Psoas muscle (tissue), 8 donors: ENCODE measurements at places on chromosomes 7 and 10. TPM values are rescaled to one million over a fixed set of nuclear protein-coding genes. Genes with fewer than 3 reads are reported as not detected.

The CARD11 gene
- total RNA-seq, result 0.39 TPM

The PLXDC2 gene
- total RNA-seq, result 10.0 TPM

The PDE1C gene
- 0.76 TPM for total RNA-seq

DNA sequence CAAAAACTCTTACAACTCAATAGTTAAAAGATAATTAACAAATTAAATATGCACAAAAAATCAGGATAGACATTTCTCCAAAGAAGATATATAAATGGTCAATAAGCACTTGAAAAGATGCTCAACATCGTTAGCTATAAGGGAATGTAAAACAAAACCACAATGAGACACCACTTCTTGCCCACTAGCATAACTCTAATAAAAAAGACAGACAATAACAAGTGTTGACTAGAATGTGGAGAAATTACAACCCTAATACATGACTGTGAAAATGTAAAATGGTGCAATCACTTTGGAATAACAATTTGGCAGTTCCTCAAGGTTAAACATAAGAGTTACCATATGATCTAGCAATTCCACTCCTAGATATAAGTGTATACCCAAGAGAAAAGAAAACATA lies 74.3 kb upstream of the PCGF5 start:
- no peak overlapping the region for H3K27ac ChIP-seq
- H3K4me3 ChIP-seq, result no peak overlapping the region

DNA sequence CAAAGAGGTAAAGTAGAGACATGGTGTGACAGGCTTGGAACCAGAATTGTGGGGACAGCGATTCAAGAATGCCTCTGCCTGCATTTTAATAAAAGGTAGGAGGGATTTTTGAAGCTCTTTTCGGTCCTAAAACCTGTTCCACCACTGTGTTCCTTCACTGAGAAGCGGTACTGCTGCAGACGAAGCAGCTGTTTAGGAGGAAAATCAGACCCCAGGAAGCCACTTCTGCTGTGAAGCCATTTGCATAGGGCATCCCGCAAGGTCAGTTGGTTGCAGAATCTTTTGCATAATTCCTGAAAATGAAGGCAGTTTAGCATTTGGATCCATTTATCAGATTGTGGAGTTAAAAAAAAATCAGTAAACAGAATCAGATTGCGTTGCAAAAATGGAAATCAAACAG lies 183.3 kb upstream of the PRKCQ start:
- DNase-seq, result no peak
- H3K4me3 ChIP-seq, result no peak overlapping the region
- H3K4me1 ChIP-seq, result peaks cover 15% of the 10 kb centered on the region
- H3K27ac ChIP-seq, result no peak overlapping the region
- H3K36me3 ChIP-seq, result no peaks in the 10 kb centered on the region

DNA sequence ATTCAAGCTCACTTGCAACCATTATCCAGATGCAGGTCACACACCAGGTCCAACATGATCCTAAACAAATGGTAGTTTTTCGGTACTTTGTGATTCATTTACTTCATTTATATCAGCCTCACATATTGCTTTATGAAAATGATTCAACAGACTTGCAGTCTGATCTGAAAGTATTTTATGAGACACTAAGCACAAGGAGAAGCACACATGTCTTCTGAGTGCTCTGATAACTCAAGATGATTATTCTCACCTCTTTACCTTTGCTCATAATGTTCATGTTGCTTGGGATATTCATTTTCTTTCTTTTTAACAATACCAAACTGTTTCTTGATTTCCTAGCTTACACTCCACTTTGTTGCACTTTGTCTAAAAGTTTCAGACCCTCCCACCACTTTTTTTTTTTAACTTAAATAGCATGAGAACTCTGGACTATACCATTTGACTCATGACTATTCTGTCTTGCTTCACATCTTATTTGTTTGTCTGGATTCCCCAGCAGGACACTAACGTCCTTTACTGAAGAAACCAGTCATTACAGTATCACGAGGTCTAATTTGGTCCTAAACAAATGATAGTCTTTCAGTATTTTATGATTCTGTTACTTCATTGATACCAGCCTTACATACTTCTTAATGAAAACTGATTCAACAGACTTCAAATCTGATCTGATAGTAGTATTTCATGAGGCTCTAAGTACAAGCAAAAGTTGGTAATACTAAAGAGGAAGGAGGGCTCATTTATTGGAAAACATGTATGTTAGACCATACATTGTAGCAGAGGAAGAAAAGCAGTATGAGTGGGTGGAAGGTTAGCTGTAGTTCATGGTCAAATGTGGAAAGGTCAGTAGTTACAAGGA lies 171.8 kb upstream of the AHR start:
- no peak for DNase-seq
- H3K4me3 ChIP-seq, result no peak overlapping the region
- H3K4me1 ChIP-seq, result no peaks in the 10 kb centered on the region
- H3K27me3 ChIP-seq, result no peaks in the 10 kb centered on the region

DNA sequence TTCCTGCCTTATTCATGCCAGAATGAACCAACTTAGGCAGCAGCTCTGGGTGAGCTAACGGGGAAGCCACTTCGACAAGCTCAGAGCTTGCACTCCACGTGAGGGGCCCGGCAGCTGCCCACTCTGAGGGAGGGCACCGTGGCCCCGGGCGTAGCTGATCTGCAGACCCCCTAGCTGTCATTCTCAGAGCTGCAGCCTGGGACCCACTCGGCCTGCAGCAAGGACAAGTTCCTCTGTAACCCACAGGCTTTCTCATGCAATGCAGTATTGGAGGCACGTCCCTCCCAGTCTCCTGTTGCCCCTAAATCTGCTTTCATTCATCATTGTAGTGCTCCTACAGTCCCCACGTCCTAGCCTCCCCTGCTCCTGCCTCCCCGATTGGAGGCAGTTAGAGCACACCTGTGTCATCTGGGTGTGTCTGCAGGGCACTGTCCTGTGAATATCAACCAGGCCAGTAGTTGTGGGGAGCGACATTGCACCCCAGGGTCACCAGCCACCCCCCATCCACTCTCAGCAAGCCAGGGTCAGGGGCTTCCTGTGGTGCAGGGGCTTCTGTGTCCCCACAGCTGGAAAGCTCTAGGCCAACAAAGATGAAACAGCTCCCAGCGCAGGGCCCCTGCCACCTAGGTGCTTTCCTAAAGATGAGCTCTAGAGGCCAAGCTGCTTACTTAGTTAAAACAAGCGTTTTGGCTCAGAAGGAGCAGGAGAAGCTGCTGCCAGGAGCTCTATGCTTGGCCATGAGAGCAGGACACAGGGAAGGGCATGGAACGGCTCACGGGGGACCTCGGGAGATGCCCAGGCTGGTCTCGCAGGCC lies 333.6 kb downstream of the ADARB2 start:
- H3K4me3 ChIP-seq, result no peak overlapping the region
- no peaks in the 10 kb centered on the region for H3K36me3 ChIP-seq
- H3K27me3 ChIP-seq, result no peaks in the 10 kb centered on the region
- H3K4me1 ChIP-seq, result no peaks in the 10 kb centered on the region
- no peak overlapping the region for H3K27ac ChIP-seq
- DNase-seq, result no peak

- no peaks in the 10 kb centered on the region for H3K27me3 ChIP-seq
- no peaks in the 10 kb centered on the region for H3K36me3 ChIP-seq
- no peak overlapping the region for H3K4me3 ChIP-seq
- no peak for DNase-seq
- H3K27ac ChIP-seq, result peak overlapping the region; percentile 36
These were observed 8.4 kb upstream of the SEPTIN7 start for GRCh38 chr7:35792472-35792871.

GRCh38 chr7:151566897-151567320 lies 47.2 kb upstream of the RHEB start:
- H3K27me3 ChIP-seq, result no peaks in the 10 kb centered on the region
- H3K36me3 ChIP-seq, result peaks cover 25% of the 10 kb centered on the region
- DNase-seq, result no peak
- peak overlapping the region; percentile 31 for H3K27ac ChIP-seq
- no peak overlapping the region for H3K4me3 ChIP-seq

GRCh38 chr7:88835147-88835728 lies 39.7 kb upstream of the TEX47 start:
- no peak for DNase-seq
- H3K27me3 ChIP-seq, result no peaks in the 10 kb centered on the region
- no peak overlapping the region for H3K27ac ChIP-seq
- no peaks in the 10 kb centered on the region for H3K36me3 ChIP-seq

DNA sequence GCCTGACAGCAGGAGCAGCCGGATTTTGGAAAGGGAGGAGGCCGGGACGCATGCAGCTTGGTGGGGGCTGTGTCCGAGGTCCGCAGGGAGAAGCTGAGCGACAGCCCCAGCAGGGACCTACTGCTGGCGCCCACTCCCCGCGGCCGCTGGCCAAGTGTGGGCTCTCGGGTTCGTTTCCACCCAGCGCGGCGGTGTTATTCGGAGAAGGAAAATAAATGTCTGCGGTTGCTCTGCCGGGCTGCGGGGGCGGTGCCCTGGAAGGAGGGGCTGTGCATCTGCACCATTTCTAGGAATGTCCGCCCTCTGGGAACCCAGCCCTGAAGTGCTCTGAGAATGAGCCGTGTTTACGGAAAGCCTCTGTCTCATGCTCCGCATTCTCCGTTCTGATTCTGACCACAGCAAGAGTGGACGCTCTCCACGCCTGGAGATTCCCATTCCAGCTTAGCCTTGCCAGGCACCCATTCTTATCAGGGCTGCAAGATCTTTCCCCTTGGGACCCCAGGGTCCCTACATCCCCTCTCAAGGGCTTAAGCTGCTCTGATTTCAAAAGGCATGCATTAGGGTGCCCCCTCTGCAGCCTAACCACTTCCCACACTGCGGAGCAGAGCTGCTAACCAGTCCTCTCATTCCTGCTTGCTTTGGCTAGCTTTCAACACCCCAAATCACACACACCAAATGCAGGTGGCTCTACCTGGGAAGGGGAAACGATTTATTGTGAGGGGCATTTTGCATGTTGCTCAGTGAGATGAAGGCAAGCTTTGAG lies 256.6 kb upstream of the GLI3 start:
- H3K27me3 ChIP-seq, result peaks cover 33% of the 10 kb centered on the region
- H3K27ac ChIP-seq, result peak overlapping the region; percentile 46
- peak; percentile 86 for DNase-seq
- H3K4me3 ChIP-seq, result peak overlapping the region; percentile 57
- H3K36me3 ChIP-seq, result no peaks in the 10 kb centered on the region
- H3K4me1 ChIP-seq, result peaks cover 6% of the 10 kb centered on the region

DNA sequence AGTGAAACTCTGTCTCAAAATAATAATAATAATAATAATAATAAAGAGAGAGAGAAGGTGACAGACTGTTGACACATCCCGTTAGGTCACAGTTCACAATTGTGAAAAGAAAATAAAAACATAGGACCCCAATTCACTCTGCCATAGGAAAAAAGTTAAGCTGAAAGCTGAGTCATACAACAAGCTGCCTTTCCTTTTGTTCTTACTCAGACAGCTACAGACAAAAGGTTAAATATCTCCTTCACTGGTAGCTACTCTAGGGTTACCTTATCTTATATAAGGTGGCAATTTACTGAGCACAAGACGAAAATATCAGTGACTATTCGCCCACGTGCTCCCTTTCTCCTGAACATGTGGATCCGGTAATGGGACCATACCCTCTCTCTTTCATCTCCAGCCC lies 17.5 kb downstream of the TUBAL3 start:
- no peaks in the 10 kb centered on the region for H3K27me3 ChIP-seq
- H3K36me3 ChIP-seq, result no peaks in the 10 kb centered on the region
- no peak overlapping the region for H3K27ac ChIP-seq
- no peak overlapping the region for H3K4me3 ChIP-seq

- H3K27me3 ChIP-seq, result no peaks in the 10 kb centered on the region
- H3K4me3 ChIP-seq, result no peak overlapping the region
- no peaks in the 10 kb centered on the region for H3K36me3 ChIP-seq
- no peak overlapping the region for H3K27ac ChIP-seq
These were observed 136.2 kb upstream of the CTTNBP2 start for GRCh38 chr7:118009419-118009818.

GRCh38 chr7:128097211-128097731 lies 66.0 kb upstream of the LRRC4 start:
- no peak for DNase-seq
- H3K27ac ChIP-seq, result no peak overlapping the region
- H3K36me3 ChIP-seq, result peaks cover 5% of the 10 kb centered on the region
- peaks cover 5% of the 10 kb centered on the region for H3K27me3 ChIP-seq

- H3K27me3 ChIP-seq, result no peaks in the 10 kb centered on the region
- H3K36me3 ChIP-seq, result no peaks in the 10 kb centered on the region
- no peaks in the 10 kb centered on the region for H3K4me1 ChIP-seq
- H3K27ac ChIP-seq, result no peak overlapping the region
- no peak for DNase-seq
These were observed 129.6 kb downstream of the SRI start for GRCh38 chr7:88090240-88090639.

DNA sequence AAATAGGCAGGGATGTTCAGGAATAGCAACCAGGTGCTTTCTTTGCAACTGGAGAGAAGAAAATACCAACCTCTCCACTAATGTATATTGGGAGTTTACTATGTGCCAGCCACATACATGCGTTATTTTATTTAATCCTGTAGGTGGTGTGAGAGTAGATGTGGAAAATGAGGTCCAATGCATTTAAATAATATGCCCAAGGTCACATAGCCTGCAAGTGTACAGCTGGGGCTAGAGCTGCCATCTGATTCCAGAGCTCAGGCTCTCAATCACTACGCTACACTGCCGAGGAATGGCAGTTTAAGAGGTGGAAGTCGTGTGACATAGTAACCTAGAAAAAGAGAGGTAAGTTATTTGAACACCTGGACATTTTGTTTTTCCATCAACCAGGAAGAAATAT lies 277.0 kb downstream of the EXOC4 start:
- H3K4me3 ChIP-seq, result no peak overlapping the region
- H3K27ac ChIP-seq, result no peak overlapping the region
- no peak for DNase-seq
- H3K36me3 ChIP-seq, result no peaks in the 10 kb centered on the region
- peaks cover 13% of the 10 kb centered on the region for H3K4me1 ChIP-seq

- no peak overlapping the region for H3K27ac ChIP-seq
- H3K27me3 ChIP-seq, result no peaks in the 10 kb centered on the region
- no peaks in the 10 kb centered on the region for H3K4me1 ChIP-seq
- no peaks in the 10 kb centered on the region for H3K36me3 ChIP-seq
- H3K4me3 ChIP-seq, result no peak overlapping the region
- DNase-seq, result no peak
These were observed 69.7 kb upstream of the ITPRID1 start for GRCh38 chr7:31444196-31444595.

GRCh38 chr10:123967626-123968243 lies 76.1 kb upstream of the CPXM2 start:
- peaks cover 24% of the 10 kb centered on the region for H3K27me3 ChIP-seq
- H3K4me3 ChIP-seq, result no peak overlapping the region
- no peaks in the 10 kb centered on the region for H3K36me3 ChIP-seq
- peak; percentile 83 for DNase-seq
- peaks cover 5% of the 10 kb centered on the region for H3K4me1 ChIP-seq

- no peak for DNase-seq
- no peak overlapping the region for H3K27ac ChIP-seq
- no peaks in the 10 kb centered on the region for H3K36me3 ChIP-seq
These were observed 390.3 kb downstream of the GRID1 start for GRCh38 chr10:85976267-85976793.
